Ammon's horn (tissue), 1 donor: ENCODE measurements at places on chromosomes 1 and 21.
A peak's percentile ranks its signal among the peaks of the same experiment; 100 is the strongest.

GRCh38 chr1:60345621-60346020, 272.1 kb upstream of the C1orf87 start:
- no peak for DNase-seq

- no peak for DNase-seq
These were observed 5.6 kb downstream of the TMEM61 start for GRCh38 chr1:54986025-54986424.

- DNase-seq, result no peak
These were observed 38.7 kb upstream of the BATF3 start for GRCh38 chr1:212738330-212738729.

DNA sequence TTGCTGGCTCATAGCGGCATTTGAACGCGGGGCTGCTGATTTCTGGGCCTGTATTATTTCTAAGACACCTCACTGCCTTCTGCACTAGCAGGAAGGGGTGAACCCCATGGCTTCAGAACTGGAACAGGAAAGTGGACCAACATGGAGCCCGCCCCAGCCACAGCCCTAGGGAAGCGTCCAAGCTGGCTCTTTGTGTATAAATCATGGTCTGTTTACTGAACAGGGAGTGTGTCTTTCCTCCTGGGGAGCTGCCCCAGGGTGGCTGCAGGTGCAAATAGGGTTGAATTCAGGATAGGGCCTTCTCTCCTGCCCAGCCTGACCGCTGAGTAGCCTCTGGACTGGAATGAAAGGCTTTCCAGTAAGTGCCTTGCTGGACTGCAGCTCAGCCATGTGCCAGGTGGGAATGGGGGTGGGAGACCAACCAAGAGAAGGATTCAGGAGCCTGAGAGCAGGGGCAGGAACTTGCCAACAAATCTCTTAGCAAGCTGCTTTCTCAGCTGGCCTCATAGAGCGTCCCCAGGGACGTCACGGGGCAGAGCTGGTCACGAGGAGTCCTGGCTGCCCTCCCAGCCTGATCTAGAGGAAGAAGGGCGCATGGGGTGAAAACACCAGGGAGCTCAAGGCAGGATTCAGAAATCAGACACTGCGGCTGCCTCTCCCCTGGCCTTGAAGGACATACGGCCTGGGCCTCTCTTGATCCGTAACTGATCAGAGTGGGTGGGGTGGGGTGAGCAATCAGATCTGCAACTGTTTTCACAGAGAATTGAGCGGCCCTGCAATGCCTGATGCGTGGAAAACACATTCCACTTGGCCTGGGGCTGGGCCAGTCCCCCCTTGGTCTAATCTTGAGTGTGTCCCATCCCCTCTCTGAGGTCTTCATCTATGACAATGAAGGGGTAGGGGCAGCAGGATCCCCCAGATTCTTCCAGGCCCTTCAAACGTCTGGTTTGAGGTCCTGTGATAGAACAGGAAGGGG, 56.5 kb upstream of the SELENON start:
- DNase-seq, result peak; percentile 86

DNA sequence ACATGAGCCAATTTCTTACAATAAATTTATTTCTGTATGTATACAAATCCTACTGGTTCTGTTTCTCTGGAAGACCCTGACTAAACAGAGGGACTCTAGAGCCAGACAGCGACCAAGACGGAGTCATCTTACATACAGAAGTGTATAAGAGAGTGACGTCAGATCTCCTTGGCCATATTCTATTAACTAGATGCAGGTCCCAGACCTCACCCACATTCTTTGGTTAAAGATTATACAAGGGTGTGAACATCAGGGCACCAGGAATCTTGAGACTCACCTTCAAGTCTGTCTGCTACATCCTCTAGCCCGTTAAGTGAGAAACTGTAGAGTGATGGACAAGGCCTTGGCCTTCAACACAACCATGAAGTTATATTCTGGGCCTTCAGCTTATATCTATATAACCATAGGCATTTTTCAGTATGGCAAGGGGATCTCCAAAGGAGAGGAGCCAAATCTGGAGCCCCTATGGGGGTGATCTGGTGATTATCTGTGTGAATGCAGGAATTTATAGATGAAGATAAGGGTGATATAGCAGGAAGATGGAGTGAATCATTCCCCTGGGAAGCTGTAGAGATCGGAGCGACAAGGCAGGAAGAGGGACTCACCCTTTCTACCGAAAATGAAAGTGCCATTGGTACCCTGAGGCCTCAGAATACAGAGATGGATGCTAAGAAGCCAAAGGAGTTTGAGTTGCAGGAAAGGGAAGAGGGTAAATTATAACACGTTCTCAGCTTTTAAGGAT, 83.9 kb downstream of the ADAMTS1 start:
- no peak for DNase-seq

- DNase-seq, result peak; percentile 83
These were observed 283.1 kb downstream of the LMX1A start for GRCh38 chr1:165073185-165074007.

GRCh38 chr1:74703386-74704182, 29.3 kb downstream of the CRYZ start:
- no peak for DNase-seq

GRCh38 chr1:236853921-236854604, 59.0 kb downstream of the MTR start:
- DNase-seq, result peak; percentile 14
